NCI-H748 treated with DMSO at 0.1 percent for 48 hours (cell line): ENCODE measurements at places on chromosomes 7 and 10.

DNA sequence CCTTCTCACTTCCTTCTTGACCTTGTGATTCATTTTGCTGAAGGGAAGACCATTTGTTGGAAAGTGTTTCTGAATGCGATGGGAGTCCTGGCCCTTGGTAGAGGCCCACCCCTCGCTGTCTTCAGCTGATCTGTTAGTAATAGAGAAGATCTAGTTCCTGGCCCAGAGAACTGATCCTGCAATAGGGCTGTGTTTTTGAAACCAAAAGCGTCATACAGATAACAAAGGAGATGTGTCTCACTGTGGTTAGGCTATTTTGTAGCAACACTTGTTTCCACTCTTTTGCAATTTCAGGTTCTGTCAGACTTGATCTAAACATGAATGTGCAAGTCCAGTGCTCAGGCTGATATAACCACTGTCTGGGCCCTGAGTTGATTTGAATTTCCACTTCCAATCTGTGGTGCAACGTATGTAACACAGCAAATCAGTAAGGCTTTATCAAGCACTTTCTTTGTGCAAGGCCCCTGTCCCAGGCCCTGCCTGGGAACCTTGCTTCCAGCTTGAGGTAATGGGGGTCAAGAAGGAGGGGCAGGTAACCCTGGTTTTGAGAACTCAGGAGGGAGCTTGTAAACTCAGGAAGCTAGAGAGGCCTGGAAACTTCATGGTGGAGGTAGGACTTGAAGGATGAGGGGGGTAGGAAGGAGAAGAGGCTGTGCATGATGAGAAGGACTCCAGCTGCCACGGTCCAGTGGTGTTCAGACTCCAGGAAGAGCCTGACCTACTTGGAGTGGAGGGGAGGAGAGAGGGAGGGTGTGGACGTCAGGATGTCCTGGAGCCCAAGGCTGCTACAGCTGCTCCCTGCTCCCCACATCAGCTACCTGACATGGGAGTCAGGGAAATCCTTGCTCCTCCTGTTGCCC lies 42.2 kb upstream of the SRGN start:
- no peak for DNase-seq

- DNase-seq = no peak
Measured at GRCh38 chr7:73966941-73967831, 60.8 kb upstream of the ELN start.

DNA sequence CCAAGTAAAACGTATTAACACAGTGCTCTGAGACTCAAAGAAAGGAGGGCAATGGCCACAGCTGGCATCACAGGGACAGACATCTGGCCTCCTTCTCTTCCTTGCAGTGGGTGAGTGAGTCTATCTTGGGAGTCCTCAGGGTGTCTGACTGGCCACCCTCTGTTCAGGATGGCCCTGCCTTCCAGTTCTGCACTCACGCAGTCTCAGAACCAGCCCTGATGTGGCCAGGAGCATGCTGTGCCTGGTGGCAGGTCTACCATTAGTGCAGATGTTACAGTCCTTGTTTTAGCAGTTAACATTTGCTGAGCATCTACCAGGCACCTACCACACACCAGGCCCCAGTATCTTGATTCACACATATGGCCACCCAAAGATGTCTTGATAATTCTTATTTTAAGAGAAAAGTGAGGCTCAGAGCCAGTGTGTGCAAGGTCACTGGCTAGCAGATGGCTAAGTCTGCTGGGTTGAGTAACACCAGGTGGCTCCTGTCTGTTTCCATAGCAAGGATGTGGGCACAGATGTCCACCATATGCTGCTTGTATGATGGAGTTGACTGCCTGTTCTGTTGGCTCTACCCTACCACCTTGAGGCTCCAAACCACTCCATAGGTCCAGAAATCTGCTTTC lies 23.2 kb upstream of the ARHGAP22 start:
- no peak for DNase-seq

DNA sequence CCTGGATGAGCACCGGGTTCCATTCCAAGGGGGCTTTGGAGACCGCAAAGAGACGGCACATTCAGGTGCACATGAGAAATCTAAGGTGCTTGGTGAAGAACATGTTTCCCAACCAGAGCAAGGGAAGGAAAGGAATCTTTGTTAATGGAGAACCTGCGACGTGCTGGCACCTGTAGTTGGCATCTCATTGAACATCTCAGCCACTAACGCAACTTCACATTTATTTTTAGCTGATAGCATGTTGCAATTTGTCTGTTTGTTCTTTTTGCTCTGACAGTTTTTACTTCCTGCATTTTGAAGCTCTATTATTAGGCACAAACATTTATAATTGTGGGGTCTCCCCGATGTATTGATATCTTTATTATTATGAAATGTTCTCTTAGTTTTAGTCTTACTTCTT lies 316.7 kb downstream of the TCERG1L start:
- no peak for DNase-seq

GRCh38 chr7:107785926-107786325 lies 17.1 kb downstream of the SLC26A3 start:
- no peak for DNase-seq

DNA sequence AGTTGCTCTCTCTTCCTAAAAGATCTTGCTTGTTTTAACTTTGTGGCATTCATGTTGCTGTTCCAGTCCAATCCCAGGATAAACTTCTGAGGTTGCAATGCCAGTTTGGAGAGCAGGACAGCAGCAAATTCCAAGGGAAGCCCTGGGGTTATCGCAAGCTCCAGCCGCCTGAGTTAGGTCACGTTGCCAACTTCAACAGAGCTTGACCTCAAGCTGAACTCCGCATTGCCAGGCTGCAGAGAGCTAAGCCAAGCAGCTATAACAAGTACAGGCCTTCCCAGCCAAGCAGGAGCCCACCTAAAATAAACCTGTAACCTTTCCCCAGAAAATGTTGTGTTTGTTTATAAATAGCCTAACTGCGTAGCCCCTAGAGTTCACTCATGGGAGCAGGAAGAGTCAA lies 138.9 kb upstream of the LYZL1 start:
- no peak for DNase-seq

- no peak for DNase-seq
Measured at GRCh38 chr7:45599851-45600706, 25.9 kb downstream of the ADCY1 start.

- no peak for DNase-seq
Measured at GRCh38 chr7:33986451-33986850, 81.1 kb downstream of the BMPER start.

DNA sequence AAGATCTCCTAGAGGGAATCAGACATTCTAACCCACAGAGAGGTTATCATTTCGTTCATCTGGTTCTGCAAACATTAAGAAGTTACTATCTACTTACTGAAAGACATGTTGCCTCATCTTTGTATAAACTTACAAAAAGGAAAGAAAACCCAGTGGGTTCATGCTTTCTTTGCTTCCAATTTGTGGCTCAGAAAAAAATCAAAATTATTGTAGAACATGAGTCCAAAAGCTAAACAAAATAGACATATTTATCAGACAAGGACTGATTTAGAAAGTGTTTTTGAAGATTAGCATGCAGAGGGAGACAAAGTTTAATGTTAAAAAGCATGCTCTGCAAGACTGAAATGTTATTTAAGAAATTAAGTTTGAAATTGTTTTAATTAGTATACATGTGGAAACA lies 123.1 kb downstream of the MBL2 start:
- DNase-seq = no peak

DNA sequence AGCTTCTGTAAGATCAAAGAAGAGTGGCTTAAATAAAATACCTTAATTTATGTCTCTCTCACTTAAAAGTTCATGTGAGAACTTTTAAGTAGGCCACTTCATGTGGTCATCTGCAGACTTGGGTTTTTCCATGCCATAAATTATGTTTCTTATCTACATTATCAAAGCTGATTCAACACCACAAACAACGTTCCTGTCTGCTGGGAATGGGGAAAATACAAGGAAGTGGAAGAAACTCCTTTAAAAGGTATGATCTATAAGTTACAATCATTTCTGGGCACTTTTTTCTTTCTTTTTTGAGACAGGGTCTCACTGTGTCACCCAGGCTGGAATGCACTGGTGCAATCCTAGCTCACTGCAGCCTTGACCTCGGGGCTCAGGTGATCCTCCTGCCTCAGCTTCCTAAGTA lies 16.9 kb upstream of the OTUD1 start:
- no peak for DNase-seq

DNA sequence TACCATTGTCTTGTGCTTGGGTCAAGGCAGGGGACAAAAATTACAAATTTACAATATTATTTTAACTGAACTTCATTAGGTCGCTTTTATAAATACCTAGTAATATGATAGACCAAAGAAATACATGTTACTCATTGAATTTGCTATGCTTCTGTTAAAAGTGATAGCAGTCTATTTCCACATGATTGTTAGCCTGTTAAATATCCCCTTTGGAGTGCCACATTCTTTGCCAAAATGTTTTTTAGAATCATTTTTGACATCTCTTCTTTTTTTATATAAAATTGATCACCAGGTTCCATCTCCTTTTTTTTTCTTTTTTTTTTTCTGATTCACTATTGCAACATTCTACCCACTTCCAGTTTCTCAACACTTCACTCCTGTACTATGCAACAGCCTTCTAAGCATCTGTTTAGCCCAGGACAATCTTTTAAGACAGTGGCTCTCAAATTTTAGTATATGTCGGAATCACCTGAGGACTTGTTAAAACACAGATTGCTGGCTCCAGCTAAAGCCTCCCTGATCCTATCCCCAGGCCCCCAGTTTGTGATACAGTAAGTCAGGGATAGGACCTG lies 16.4 kb upstream of the NDUFA5 start:
- DNase-seq = no peak

- no peak for DNase-seq
Measured at GRCh38 chr10:124637746-124638145, 106.4 kb downstream of the FAM53B start.

- DNase-seq = peak; percentile 46
Measured at GRCh38 chr10:98414932-98415730, at the start of gene PYROXD2. PYROXD2 (minus strand) TSS chr10:98415182; CDS start chr10:98415135, 47 bp downstream.

GRCh38 chr10:77631241-77631640 lies 6.4 kb downstream of the KCNMA1 start:
- DNase-seq = no peak

DNA sequence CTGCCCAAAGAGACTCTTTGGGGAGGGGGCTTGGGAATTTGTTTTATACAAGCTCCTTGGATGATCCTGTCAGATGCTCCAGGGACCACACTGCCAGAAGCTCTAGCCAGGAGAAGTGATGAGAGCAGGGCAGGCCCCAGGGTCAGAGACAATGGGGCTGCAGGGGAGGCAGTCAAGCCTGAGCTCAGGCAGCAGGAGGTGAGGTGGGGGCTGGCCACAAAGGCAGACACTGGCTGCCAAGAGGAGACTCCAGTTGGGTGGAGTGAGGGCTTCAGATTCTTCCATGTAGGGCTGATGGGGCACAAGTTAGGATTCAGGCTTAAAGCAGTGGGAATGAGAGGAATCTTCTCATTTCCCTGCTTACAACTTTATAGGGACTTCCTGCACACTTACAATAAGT lies 35.6 kb upstream of the LOXL4 start:
- no peak for DNase-seq

GRCh38 chr10:42955493-42955889 lies 121.4 kb upstream of the RET start:
- DNase-seq = no peak

DNA sequence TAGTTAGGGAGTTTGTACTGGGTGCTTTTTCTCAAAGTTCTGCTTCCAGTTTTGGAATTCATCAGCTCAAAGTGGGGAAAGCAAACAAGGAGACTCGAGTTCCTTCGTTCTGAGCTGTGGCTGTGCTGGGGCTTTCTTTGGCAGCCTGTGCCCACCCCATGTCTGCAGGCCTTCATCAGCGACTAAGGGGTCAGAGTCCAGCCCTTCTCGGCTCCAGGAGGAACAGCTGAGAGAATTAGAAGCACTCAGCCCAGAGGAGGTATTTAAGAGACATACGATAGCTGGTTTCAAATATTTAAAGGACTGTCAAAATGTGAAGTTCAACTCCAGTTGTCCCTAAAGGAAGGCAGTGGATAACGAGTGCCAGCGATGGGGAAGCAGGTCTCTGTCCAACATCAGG lies 41.3 kb downstream of the SH3PXD2A start:
- no peak for DNase-seq

GRCh38 chr7:94266238-94266644 lies 128.5 kb upstream of the COL1A2 start:
- no peak for DNase-seq

DNA sequence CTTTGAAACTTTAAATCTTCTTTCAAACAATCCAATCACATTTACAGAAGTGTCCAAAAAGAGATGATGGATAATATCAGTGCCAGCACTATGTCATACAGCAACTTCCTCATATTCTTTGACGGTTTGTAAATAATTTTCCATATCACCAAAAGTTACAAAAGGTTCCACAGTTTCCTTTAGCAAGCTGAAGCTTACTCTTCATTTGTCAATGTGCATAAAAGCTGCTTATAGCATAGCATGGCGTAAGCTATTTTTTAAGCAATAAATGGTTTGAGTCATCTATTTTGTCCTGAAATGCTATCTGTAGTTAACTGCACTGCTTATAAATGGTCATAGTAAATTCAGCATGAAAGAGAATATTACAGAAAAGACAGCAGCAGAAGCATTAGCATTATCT lies 95.1 kb downstream of the ETV1 start:
- DNase-seq = no peak

DNA sequence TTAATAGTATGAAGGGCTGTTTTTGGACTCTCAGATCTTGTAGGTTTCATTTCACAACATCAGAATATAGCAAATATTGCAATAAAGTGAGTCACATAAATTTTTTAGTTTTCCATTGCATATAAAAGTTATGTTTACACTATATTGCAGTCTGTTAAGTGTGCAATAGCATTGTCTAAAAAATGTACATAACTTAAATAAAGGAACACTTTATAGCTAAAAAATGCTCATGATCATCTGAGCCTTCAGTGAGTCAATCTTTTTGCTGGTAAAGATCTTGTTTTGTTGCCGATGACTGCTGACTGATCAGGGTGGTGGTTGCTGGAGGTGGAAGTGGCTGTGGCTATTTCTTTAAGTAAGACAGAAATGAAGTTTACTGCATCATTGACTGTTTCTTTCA lies 42.0 kb downstream of the ABCA13 start:
- DNase-seq = no peak

GRCh38 chr7:55235115-55235514 lies 130.0 kb upstream of the LANCL2 start:
- DNase-seq = no peak

- DNase-seq = no peak
Measured at GRCh38 chr7:76354981-76355730, 3.6 kb downstream of the YWHAG start.

DNA sequence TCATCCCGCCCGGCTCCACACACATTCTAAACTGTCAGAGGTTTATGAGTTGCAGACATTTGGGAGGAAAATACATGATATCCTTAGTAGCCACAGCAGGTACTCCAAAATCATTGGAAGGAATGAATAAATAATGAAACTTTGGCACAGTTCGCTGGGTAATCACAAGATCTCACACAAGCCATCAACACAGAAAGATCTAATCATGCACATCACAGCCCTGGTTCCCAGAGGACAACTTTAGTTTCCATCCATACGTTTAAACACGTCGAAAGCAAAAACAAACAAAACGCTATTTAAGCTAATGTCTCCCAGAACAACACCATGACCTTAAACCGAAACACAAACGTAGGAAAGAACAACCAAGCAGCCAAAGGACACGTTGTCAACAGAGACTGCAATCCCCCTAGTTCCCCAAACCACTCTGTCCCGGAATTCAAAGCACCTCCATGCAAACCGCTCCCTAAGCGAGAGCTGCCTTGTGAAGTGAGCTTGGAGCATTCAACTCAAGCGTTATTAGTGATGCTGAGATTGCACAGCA lies 12.3 kb downstream of the SVIL start:
- DNase-seq = no peak
